ENCODE measurements at places on chromosomes 5 and 9.
A peak's percentile ranks its signal among the peaks of the same experiment; 100 is the strongest.

- no peak for DNase-seq
These were observed 13.6 kb downstream of the SLF1 start for GRCh38 chr5:94632024-94632423.

GRCh38 chr5:107430071-107430625 lies 240.6 kb downstream of the EFNA5 start:
- no peak for DNase-seq

- DNase-seq: no peak
These were observed 1050.2 kb downstream of the CDH12 start for GRCh38 chr5:21802869-21803490.

DNA sequence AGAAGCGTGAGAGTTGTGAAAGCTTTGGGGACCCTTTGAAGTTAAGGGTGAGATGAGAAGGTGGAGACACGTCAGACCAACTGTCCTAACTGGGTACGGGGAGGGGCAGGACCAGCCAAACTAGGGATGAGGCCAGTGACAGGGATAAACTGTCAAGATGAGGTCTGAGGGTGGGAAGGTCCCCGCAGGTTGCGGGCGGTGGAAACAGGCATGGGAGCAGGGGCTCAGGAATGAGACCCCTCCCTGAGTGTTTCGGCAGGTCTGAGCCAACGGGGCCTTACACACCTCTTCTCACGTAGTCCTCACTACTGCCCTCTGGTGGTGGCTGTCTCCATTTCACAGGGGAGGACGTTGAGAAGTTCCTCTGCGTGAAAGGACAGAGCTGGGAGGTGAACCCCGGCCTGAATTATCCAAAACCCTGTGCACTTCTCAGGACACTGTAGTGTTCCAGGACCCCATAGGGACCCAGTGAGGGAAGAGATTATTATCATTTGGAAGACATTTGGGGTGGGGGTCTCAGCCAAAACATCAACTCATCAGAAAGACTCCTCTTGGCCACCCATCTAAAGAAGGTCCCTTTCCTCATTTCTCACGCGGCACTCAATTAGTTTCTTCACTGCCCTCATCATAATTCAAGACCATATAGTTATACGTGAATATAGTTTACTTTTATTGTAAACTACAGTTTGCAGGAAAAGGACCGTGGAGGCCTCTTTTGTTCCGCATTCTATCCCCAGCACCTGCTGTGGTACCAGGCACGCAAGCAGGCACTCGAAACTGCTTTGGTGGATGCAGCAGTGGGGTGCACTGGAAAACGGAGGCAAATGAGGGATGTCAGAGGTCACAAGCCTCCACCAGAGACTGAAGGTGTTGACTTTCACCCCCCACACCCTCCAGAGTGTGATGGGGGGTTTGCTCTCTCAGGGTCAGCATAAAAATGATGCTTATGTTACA lies 21.7 kb upstream of the NANS start:
- peak; percentile 74 for DNase-seq

GRCh38 chr5:158591301-158591863 lies 508.3 kb downstream of the EBF1 start:
- DNase-seq: peak; percentile 67

DNA sequence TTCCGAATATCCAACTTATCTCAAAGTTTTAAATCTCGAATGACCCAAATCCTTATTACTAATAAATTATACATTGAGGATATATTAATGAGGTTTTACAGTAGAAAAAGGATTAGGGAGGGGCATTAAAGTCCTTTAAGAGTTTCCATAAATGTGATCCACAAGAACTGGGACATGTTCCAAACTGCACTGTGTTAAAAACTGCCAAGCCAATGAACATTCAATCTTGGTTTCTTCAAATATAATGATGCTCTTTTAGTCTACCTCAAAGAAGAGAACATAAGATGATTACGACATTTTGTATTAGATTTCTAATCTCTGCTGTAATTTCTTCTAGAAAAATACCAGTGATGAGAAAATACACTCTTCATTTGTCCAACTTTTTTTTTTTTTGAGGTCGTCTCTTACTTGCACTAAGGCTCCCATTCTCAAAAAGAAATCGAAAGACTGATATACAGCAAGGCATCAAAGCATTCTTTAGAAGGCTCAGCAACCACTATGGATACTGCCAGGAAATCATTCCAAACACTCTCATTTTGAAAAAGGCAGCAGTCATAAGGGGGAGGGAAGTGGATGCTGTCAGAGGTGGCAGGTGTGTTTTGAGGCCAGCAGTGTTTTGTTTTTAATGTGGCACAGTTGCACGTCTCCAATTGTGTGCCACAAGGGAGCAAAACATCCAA lies 1.7 kb downstream of the PTAR1 start:
- no peak for DNase-seq

GRCh38 chr9:94903961-94904421 lies 177.5 kb downstream of the AOPEP start:
- no peak for DNase-seq

DNA sequence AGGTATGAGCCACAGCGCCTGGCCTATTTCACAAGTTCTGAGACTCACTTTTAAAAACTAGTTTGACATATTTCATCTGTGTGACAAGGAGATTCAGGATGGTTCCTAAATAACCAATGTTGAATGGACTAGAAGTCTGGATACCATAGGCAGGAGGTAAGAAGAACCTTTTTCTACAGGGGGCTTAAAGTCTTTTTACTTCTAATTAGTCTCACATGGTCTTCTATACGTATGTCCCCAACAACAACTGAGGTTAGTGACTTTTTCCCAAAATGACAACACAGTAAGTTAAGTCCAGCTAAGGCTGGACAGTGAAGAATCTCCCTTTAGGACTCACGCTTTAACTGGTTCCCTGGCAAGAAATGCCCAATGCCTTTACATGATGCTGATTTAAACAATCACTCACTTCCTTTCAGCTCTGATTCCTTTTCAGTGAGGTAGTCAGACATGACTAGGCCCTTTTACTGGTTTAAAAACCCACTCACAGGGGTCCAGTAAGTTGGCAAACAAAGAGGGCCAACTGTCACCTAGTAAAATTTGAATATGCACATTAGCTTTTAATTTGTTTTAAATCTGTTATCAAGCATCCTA lies 12.1 kb upstream of the HAUS6 start:
- no peak for DNase-seq

DNA sequence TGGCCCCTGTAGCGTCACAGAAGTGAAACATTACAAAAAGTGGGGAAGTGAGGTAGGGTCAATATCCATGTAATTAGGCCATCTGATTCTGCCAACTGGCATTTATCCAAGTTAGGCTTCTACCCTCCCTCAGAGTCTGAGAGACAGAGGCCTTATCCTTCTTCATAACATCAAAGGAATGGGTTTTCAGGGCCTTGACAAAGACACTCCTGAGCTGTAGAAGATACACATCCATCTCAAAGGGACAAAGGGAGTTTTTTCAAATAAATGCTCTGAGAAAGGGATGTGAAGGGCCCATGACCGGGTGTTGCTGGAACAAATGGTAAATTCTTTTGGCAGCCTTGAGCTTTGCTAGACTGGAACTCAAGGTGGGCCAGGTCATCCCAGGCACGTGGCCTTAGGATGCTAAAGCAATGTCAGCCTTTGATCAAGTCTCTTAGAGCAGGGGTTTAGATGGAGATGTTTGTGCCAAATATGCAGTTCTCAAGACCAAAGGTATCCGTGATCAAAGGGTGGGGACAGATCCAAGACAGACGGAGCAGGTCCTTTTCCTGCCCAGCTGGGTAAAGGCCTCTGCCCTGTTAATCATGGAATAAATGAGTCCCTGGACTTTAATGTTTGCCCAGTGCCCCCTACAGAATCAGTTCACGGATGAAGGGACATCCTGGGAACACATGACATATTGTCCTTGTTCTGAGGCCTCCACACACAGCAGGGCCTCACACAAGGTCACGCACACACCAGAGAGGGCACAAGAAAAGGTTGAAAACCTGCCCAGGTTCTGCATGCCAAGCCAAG lies 10.0 kb upstream of the FAM169A start:
- DNase-seq: no peak

- DNase-seq: no peak
These were observed 259.1 kb downstream of the MLLT3 start for GRCh38 chr9:20363233-20363632.

- no peak for DNase-seq
These were observed 185.8 kb upstream of the CDH6 start for GRCh38 chr5:31007672-31008071.

- DNase-seq: no peak
These were observed 122.7 kb downstream of the ST8SIA4 start for GRCh38 chr5:100780376-100780870.

DNA sequence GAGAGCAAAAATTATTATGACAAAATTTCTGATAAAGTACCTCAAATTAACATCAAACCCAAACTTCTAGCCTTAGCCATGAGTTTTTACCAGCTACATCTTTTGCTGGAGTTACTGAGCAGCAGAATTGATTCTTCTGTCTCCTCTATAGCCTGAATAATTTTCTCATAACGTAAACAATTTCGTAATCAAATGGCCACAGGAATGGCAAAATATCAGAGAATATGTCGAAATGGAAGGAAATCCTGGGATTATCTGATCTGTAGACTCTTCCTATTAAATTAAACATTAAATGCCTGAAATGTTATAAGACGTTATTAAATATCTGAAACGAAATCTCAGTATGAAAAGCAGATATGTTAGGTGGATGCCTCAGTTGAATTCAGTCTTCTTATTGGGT lies 41.1 kb downstream of the LURAP1L start:
- no peak for DNase-seq

DNA sequence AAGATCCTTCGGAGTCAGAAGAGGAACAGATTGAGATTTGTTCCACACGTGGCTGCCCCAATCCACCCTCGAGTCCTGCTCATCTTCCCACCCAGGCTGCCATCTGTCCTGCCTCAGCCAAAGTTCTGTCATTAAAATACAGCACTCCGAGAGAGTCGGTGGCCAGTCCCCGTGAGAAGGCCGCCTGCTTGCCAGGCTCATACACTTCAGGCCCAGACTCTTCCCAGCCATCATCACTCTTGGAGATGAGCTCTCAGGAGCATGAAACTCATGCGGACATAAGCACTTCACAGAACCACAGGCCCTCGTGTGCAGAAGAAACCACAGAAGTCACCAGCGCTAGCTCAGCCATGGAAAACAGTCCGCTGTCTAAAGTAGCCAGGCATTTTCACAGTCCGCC lies 85.9 kb downstream of the GOLPH3 start:
- peak; percentile 3 for DNase-seq

DNA sequence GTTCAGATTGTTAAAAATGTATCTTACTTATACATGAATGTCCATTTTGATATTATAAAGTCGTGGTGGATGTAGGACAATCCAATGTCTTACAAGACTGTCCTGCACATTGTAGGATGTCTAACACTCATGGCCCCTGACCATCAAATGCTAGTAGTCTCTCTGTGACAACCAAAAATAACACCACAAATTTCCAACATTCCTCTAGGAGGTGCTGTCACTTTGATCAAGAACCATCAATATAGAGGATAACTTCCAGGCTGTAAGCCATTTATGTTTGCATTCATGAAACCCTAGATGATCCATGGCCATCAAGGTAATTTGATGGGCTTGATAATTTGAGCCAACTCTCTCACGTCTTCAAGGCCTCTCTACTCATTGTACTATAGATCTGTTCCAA lies 20.5 kb upstream of the ZFR start:
- DNase-seq: no peak

DNA sequence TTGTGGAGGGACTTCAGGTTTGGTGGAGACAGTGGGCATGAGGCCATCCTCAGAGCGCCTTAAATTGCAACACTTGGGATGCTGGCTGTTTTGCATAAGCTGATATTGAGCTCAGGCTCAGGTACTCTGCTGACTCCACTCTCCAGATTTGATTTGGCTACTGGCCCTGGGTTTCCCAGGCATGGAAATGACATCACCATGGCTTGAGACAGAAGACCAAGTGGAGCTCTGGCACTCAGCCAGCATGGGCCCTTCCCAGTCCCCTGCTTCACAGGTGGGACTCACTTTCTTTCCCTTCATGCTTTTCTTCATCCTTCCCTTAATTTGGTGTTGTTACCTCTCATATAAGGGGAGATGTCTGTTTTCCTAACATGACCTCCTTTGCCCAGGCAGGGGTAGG lies 72.0 kb upstream of the IL12B start:
- DNase-seq: no peak

GRCh38 chr9:120363697-120364096 lies 216.3 kb downstream of the CDK5RAP2 start:
- no peak for DNase-seq

GRCh38 chr9:38208206-38208901 lies 139.3 kb upstream of the SHB start:
- no peak for DNase-seq

DNA sequence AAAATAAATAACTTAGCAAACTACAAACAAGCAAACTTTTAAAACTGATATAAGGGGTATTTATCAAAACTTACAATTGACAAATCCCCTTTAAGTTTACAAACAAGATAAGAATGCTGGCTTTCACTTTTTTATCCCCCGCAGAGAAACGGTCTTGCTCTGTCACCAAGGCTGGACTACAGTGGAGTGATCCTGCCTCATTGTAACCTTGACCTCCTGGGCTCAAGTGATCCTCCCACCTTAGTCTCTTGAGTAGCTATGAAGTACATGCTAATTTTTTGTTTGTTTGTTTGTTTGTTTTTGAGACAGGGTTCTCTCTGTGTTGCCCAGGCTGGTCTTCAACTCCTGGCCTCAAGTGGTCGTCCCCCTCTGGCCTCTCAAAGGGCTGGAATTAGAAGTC lies 9.0 kb upstream of the NIPSNAP3A start:
- DNase-seq: no peak

DNA sequence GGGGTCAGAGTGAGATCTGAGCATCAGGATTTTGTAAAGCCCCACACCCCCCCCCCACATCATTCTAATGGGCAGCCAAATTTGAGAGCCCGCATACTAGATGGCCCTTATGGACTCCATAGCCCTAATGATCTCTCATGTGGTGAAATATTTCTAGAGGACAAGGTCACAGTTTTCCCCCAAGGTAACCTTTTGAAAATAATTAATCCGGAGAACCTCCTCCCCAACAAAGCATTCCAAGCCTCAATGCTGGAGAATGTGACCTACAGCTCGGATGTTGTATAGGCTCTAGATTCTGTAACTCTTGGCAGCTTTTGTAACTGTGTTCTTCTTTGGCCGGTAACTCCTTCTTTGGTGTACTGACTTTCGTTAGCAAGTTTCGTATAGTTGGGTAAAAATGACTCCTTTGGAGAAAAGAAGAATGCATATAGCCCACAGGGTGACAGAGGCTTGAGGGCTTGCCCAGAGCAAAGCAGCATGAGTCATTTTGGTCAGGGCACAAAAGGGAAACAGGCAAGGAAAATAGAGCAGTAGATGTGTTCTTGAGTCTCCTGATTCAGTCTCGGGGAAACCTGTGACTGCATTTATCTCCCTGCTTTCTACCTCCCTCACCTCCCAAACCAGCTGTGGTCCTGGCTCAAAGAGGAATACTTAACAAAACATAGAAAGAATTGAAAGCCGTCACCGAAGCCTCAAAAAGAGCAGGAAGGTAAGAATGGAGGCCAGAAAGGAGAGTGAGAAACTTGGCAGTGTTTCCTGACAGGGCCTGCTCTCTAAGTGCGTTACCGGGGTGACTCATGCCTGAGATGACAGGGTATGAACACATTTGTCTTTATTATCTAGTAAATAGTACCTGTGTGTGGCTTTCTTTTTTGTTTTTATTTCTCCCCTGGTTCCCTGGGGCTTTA lies 6.6 kb upstream of the XPA start:
- no peak for DNase-seq
